ENCODE measurements at places on chromosomes 2 and 18.

DNA sequence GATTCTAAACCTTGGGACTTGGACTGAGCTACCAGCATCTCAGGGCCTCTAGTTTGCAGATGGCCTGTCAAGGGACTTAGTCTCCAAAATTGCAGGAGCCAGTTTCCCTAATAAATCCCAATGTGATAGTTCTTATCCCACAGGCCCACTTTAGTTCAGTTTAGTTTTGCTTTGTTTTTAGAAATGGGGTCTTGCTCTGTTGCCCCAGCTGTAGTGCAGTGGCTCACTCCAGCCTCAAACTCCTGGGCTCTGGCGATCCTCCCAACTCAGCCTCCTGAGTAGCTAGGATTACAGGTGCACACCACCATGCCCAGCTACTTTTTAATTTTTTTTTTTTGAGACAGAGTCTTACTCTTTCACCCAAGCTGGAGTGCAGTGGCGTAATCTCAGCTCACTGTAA is 2.6 kb upstream of the SF3B1 start:
- no peak for DNase-seq

GRCh38 chr18:4405965-4406364 is 49.1 kb downstream of the DLGAP1 start:
- no peak for DNase-seq

GRCh38 chr2:153990771-153991170 is 119.0 kb downstream of the GALNT13 start:
- no peak for DNase-seq

DNA sequence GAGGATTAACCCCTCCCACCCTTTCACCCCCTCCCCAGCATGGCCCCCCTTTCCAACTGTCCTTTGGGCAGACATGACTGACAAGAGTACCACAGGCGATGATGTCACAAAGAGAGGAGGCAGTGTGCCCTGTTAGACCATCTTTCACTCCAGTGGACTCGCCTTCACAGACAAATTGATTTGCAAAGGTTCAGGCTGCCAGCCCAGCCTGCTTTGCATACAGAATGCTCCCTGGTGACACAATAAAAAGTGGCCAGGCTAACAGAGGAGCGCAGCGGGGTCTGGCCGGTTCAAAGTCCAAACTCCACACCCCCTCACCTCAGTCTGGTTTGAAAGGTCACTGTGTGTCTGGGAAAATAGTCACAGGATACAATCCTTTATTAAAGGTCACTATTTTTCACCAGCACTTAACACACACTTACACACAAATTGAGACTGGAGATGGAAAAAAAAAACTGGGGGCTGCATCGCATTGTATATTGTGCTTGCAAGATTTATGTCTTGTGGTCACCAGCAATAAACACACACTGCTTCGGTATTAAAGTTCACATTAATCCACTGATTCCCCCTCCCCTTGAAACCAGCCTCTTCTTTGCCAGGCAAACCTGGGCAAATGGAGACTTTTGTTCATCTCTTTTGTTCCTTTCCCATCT is 236.9 kb downstream of the BCL11A start:
- DNase-seq = no peak

DNA sequence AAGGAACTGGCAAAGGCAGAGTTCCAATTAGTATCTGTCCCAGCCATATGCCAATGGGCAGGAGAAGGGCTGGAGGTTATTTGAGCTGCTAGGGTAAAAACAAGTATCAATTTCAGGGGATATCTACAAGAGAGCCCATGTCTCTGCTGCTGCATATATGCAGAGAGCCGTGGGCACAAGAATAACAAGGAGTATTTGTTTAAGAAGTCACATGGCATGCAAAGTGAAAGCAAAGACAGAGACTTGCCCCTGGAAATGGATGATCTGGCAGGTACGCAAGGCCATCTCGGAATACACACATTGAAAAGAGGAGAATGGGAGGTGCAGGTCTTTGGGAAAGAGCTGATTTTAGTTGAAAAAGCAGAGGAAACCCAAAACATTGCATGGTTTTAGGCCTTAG is 170.6 kb downstream of the EVA1A start:
- DNase-seq = no peak

DNA sequence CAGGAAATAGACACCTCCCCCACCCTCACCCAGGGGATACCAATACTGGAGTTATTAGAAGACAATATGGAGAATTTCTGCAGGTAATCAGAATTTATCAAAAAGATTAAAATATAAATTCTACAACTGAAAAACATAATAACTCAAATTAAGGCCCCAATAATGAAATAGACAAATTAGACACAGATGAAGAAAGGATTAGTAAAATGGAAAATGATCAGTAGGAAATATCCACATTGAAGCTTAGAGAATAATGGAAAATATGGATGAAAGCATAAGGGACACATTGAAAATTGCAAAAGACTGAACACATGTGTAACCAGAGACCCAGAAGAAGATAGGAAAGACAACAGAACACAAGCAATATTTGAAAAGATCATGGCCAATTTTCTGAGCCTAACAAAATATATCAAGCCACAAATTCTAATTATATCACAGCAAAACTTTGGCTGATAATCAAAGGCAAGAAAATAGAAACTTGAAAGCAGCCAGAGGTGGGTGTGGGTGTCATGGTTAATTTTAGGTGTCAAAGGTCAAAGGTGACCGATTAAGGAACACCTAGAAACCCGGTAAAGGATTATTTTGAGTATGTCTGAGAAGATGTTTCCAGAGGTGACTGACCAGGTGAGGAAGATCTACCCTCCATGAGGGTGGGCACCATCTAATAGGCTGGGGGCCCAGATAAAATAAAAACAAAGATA is 28.2 kb downstream of the BOK start:
- DNase-seq = no peak

DNA sequence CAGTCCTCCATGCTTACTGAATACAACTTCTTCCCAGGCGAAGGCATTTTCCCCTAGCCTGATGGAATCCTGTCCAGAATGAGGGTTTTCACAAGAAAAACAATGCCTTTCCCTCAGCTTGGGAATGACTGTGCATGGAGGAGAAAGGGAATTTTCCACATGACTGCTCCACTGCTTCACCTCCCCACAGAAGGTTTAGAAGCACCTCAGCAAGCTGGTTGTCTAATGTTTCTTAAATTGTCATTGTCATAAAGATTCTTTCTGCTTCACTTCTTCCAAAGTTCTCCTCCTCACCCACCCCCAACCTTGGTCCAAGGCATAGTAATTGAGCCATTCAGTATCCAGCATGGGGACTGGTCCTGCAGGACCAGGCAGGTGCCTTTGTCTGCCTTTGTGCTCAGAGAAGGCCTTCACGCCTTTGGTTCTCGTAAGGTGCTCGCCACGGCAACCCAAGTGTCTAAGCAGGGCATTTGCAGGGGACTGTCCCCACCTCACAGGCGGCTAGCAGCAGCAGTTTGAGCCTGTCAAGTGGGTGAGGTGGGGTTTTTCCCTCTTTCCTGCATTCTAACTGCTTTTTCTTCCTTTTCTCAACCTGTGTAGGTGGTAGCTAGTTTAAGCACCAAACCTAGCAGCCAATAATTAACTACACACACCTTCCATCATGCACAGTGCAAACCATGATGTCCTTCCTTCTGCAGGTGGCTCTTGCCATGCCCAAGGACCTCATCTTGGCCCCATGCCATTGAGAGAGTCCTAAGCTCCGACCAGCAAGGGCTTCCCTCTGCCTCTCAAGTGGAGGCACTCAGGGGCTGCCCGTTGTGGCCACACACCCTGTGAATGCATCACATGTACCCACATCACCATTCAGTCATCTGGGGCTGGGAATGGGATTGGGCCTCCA is 65.7 kb upstream of the BCL2L11 start:
- DNase-seq = no peak

GRCh38 chr2:226554701-226555100 is 244.9 kb downstream of the IRS1 start:
- DNase-seq = no peak

GRCh38 chr2:56626927-56627326 is 443.1 kb downstream of the CCDC85A start:
- DNase-seq = no peak

DNA sequence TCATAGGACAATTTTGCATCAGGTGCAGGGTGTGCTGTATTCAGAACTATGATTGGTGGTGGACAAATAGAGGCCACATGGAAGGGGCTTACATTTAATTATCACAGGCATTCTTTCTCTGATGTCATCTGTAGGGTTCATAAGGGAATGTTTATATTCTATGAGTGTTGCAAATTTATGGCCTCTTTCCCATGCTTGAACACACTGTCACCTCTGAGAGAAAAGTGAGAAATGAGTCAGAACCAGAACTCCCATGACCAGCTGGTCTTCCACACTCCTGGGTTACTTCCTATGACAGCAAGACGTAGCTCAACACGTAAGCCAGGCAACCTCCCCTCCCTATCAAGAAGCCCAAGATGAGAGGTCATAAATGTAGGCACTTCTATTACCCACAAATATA is 310.8 kb downstream of the PIEZO2 start:
- no peak for DNase-seq

DNA sequence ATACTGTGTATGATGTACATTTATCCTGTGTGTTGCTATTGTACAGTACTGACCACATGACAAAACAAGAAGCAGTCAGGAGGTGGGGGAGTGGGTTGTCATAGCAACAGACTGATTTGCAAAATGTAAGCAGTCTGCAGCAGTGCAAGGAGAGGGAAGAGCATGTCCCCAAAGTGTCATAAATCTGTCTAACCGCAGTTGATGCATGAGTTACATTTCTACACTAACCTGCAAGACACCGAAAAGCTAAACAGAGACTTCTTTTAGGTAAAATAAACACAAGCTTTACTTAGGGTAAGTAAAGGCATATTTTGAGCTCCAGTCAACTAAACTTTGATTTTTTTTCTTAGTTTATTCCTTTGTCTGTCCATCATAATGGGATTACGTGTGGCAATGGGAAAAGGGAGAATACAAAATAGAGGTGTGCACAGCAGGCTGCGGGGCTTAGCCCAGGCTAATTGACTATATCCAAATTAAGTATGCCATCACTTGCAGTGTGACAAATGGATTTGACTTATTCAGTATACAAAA is 134.5 kb downstream of the MEIS1 start:
- no peak for DNase-seq

GRCh38 chr2:134724341-134724740 is 5.5 kb upstream of the TMEM163 start:
- DNase-seq = no peak

DNA sequence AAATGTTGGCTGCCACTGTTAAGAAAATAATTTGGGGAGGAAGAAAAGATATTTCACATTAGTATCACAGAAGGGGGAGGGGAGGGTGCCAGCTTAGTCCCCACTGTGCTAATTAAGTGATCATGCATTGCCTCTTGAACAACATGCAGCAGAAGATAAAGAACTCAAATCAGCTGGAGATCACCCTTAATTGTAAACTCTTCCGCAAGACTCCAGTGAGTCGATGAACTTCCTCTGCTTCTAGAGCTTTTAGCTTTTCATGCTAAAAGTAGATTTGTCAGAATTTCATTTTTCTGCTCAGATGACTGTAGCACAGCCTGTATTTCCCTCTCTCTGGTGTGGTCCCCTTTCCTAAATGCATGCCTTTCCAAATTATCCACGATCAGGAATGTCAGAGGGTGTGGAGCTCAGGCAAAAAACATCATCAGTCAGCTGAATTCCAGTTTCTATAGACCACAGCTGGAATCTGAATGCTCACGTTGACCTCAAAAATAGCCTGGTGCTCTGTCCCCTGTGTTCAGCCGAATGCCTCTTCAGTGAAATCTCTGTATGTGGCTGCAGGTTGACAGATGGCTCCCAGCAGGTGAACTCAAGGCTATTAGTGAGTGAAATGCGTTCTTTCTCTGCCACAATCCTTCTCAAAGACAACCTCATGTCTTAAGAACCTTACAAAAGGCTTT is 156.8 kb upstream of the UNC80 start:
- DNase-seq = no peak

DNA sequence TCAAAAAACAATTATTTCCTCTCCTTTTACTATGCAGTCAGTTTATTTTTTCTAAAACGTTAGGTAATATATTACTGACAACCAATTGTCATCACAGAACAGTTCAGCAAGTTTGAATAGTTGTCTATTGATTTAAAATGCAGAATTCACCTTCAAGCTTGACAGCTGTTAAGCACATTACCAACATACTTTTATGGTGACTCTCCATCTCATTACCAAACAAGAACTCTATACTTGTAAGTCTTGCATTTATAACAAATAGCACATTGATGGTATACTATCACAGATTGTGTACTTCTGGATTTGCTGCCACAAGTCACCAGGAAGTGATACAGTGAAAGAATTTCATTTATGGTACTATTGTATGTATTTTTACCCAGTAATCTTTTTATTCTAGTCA is 99.4 kb upstream of the PPP1CB start:
- no peak for DNase-seq

GRCh38 chr2:199807966-199808365 is 43.0 kb downstream of the FTCDNL1 start:
- DNase-seq = no peak

DNA sequence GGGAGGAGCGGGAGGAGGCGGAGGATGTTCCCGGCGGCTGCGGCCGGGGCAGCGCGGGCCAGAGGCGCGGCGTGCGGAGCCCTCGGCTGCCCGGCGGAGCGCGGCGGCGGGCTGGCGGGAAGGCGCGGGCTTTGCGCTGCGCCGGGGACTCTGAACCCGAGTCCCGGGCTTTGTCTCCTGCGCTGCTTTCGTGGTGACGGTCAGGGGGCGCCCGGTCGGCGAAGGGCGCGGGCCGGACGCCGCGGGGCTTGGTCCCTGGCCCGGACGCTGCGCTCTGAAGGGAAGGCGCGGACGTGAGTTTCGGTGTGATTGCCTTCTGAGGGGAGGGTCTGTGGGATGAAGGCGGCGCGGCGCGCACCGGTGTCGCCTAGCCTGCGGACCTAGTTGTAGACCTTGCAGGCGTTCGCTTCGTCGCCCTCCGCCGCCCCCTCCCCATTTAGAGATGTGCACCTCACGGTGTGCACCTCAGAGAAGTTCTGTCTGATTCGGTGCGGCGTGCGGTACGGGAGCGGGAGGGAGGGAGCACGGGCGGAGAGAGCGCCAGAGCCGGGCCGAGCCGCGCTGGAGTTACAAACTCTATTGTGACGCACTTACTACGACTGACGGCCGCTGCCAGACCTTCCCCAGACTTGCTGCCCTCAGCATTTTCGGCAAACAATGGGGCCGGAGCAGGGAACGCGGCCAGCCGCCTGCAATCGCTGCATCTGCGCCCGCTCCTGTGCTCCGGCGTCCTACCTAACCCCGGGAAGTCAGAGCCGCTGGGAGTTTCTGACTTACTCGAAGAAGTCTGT is 2.1 kb downstream of the BCL2L11 start:
- peak; percentile 76 for DNase-seq

GRCh38 chr18:79871026-79871390 is 73.3 kb downstream of the KCNG2 start:
- no peak for DNase-seq

GRCh38 chr2:157468931-157469708 is 25.2 kb upstream of the CYTIP start:
- DNase-seq = peak; percentile 96

- DNase-seq = no peak
Observed at GRCh38 chr2:159562248-159562647, 54.1 kb downstream of the BAZ2B start.

GRCh38 chr2:54836477-54836876 is 113.0 kb downstream of the EML6 start:
- DNase-seq = no peak

- DNase-seq = no peak
Observed at GRCh38 chr2:239883326-239884050, 141.7 kb downstream of the NDUFA10 start.

GRCh38 chr2:191951832-191952231 is 104.9 kb upstream of the CAVIN2 start:
- DNase-seq = no peak
